ENCODE measurements at places on chromosomes 3 and 15. TPM values are rescaled to one million over a fixed set of nuclear protein-coding genes. Genes with fewer than 3 reads are reported as not detected.

Gene TMEM45A
- 7.6 TPM for total RNA-seq

Gene MST1R
- 0.67 TPM for total RNA-seq

Gene SCAANT1
- not detected for total RNA-seq

Gene SETD5
- total RNA-seq, result 246 TPM

Gene LCTL
- total RNA-seq, result not detected

GRCh38 chr3:65848024-65848423 is 190.7 kb downstream of the MAGI1 start:
- no peak for DNase-seq

DNA sequence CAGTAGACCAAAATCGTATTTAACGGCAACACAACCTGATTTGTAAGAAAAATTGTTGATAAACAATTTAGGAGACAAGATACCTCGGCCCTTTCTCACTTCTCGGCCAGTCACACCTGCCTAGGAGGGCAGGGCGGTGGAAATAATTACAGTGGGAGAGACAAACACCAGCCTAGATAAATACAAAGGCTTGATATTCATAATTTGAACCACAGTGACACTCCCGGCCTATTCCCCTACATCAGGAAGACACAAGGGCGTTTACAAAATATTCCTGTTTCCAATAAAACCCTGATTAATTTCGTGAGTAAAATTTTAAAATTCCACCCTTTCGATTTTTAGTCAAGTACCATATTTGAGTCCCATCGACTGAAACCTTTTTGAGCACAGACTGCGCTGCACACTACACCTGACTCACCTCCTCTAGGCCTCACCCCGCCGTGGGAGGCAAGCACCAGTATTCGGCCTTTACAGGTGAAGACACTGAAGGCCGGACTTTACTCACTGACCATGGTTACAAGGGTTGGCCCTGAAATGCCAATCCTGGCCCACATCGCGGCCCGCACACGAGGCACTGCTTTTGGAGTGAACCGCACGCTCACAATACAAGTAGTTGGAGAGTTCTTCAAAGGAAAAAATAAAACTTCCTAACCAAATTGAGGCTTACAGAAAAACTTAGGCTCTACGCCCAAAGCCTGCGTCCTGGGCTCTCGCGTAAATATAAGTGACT is 794 bp downstream of the ARPP19 start:
- no peak for DNase-seq

DNA sequence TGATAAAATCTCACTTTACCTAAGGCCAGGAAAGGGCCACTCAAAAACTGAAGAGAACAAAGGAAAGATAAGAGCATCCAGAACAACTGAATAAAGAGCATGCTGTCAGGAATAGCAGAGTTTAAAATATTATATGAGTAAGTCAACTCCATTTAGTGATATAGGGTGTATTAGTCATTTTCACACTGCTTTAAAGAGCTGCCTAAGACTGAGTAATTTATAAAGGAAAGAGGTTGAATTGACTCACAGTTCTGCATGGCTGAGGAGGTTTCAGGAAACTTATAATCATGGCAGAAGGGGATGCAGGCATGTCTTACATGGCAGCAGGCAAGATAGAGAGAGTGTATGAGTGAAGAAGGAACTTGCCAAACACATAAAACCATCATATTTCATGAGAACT is 778.0 kb upstream of the NECTIN3 start:
- no peak for DNase-seq

DNA sequence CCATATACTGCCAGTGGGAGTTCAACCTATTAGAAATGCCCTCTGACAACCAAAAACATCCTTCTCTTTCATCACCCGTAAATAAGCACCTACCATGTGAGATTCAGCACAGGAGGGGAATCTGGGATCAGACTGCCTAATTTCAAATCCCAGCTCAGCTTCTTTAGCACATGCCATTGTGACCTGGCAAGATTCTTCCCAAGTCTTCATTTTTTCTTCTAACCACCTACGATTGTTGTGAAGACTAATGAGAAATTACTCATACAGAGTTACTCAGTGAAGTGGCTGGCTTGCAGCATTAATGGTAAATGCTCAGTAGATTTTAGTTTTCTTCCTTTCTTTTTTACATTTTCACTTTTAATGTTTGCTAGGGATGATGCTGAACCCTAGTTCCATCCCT is 176.7 kb downstream of the PDZRN3 start:
- DNase-seq, result no peak

- DNase-seq, result no peak
Measured at GRCh38 chr15:32030795-32031194, 480 bp downstream of the CHRNA7 start.

DNA sequence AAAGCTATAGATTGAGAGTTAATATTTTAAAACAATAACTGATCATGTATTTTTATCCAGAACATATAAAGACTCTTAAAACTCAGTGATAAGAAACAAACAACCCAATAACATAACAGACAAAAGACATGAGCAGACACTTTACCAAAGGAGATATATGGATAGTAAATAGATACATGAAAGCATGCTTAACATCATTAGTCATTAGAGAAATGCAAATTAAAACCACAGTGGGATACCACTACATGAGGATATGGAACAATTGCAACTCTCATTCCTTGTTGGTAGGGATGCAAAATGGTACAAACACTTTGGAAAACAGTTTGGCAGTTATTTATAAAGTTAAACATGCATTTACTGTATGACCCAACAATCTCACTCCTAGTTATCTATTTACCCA is 95.0 kb downstream of the IQCH start:
- no peak for DNase-seq

DNA sequence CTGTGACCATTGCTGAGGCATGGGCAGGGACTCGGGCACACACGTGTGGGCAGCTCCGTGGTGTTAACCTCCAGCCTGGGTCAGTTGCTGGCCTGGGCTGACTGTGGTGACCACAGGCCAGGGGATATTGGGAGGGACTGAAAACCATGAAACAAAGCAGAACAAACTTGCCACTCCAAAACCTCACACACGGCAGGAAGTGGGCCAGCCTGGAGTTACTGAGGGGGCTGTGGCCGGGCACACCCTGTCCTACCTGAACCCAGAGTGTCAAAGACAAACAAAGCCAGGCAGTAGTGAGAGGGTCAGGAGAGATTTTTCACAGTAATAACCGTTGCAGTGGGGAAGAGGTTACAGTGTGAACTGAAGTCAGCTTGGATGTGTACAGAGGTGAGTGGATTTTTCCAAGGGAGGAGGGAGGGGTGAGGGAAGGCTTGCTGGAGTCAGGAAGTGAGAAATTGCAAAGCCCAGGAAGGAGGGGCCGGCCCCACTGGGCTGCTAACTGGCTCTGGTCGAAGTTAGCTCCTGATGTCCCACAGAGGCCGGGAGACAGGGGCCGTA is 40.0 kb upstream of the ATP10A start:
- DNase-seq, result no peak

DNA sequence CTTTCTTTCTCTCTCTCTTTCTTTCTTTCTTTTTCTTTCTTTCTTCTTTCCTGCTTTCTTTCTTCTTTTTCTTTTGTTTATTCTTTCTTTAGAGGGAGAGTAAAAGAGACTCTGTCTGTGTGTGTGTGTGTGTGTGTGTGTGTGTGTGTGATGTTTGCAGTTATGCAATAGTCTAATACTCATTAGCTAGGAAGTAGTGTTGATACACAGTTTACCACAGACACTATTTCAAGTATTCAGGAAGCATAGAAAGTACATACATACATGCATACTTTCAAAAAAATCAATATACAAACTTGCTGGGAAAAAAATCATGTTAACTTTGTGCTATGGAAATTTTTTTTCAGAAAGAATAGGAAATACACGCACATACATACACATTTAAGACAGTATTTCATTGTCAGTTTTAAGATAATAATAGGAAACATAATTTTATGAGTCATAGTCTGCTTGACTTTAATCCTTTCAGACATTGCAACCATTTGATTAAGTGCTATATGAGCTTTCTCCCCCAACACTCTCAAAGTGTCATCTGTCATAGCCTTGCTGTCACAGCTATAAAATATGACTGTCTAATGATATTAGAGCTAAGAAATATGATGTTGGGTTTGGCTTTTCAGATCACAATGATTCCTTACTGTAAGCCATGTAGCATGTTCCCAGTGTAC is 74.9 kb upstream of the EPHA3 start:
- DNase-seq, result no peak

GRCh38 chr3:60045686-60046085 is 995.9 kb upstream of the CFAP20DC start:
- no peak for DNase-seq

GRCh38 chr3:88166419-88166971 is 16.7 kb downstream of the C3orf38 start:
- no peak for DNase-seq

DNA sequence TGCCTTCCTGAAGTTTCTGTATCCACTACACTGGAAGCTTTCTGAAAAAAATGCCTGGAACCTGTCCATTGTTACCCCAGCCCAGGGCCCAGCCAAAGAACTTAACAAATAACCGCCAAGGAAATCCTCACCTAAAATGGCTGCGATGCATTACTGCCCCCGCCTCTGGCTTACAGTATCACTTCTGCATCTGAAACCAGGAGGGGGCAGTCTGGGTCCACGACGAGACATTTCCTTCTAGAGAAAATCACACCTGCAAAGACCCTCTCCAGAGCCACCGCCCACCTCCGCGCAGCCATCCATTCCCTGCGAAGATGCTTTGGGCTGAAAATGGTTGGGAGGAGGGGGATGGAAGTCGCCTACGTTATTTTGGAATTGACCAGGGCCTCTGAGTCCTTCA is 22.4 kb upstream of the CELF6 start:
- DNase-seq, result peak; percentile 74

- DNase-seq, result no peak
Measured at GRCh38 chr15:98120561-98120960, 160.1 kb downstream of the ARRDC4 start.

DNA sequence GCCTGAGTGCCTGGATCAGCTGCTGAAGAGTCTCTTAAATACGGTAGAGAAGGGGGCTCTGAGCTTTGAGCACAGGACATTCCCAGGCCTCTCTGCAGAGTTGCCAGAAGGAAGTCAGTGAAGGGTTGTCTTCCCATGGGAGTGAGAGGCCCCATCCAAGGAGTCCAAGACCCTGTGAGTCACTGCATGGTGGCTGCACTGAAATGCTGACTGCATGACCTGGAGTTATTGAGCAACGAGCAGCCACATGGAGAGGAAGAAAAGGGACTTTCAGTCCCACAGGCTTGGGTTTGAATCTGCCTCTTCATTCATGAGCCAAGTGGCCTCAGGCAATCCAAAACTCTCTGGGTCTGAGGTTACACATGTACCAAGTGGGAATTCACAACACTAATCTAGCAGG is 69.6 kb upstream of the RASGRF1 start:
- no peak for DNase-seq

GRCh38 chr3:36597422-36597821 is 166.9 kb downstream of the DCLK3 start:
- DNase-seq, result no peak

DNA sequence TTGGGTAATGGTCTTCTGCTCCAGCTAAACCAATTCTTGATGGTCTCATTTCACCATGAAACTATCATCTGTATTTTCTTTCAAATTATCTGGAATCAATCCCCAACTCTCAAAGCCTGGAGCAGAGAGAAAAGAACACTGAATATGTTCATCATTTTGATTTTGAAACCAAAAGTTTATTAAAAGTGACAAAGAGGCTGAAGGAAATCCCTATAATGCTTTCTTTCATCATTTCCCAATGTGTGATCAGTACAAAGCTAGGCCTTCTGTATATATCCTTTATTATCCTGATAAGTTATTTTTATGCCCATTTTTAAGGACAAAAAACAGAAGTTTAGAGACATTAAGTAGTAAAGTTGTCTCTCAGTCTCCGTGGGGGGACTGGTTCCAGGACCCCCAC is 50.1 kb upstream of the MBNL1 start:
- no peak for DNase-seq

- DNase-seq, result no peak
Measured at GRCh38 chr3:153165261-153165681, 3.2 kb downstream of the RAP2B start.
